T-helper 9 cell (primary cell): ENCODE measurements at places on chromosomes 3 and 15.

DNA sequence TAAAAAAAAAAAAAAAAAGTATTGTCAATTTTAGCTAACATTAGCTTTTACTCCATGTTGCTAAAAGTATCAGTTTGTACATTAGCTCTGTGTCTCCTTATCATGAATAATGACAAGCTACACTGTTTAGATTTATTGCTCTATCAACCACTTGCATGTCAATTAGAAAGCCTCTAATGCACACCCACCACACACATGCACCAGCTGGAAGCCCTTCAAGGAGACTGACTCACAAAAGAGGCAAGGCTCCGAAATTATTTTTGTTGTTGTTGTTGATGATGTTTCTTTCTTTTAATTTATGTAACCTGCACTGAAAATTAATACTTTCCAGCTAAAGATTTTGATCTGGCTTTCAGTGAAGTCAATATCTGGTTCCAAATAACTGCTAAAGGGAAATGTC lies 71.5 kb downstream of the ETFA start:
- DNase-seq: no peak

DNA sequence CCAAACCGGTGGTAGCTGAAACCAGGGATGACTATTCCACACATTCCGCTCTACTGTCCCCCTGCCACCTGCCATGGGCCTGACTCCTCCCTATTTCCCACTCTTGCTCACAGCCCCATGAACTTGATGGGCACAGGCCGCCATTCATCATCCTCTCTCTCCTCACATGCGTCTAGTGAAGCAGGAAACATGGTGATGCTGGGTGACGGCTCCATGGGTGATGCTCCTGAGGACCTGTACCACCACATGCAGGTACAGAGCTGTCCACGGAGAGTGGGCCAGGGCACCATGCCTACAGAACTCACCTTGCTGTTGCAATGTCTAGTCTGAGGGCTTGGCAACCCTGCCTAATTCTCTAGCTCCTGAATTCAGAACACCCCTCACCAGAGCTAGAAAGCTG lies 23.3 kb upstream of the MANF start:
- DNase-seq: no peak

GRCh38 chr3:147380387-147380951 lies 25.9 kb downstream of the ZIC4 start:
- no peak for DNase-seq

GRCh38 chr3:55453886-55454496 lies 33.1 kb downstream of the WNT5A start:
- no peak for DNase-seq

- no peak for DNase-seq
These were observed 16.3 kb downstream of the SLC9A9 start for GRCh38 chr3:143831994-143832393.

- DNase-seq: no peak
These were observed 44.8 kb upstream of the SPSB4 start for GRCh38 chr3:141006344-141006743.

DNA sequence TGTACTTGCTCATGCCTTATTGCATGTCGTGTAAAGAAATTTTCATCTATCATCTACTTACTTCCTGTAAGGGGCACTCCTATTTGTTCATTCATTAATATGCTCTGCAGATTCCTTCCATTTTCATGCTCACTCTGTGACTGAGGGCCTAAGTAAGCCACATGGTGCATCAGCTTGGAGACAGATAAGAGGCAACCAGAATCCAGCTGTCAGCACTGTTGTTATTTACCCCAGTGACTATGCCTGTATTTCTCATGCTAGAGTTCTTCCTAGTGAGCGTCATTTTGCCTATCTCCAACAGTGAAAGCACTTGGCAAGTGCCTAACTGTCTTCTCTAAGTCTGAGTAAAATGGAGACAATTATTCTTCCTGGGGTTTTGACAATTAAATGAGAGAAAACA lies 124.8 kb upstream of the ABI3BP start:
- DNase-seq: no peak
